Psoas muscle (tissue), 8 donors: ENCODE measurements at places on chromosomes 4 and X.

DNA sequence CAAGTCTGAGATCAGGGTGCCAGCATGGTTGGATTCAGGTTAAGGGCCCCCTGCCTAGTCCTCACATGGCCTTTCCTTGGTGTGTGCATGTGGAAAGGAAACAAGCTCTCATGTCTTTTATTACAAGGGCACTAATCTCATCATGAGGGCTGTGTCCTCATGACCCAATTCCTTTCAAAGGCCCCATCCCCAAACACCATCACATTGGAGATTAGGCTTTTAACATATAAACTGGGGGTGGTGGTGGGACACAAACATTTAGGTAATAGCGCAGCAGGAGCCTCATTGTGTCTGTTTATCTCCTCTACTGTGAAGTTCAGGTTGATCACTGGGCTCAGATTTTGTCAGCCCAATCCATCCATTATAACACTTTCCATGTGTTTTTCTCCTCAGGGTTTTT is 41.0 kb downstream of the BEX3 start:
- DNase-seq = no peak
- no peaks in the 10 kb centered on the region for H3K36me3 ChIP-seq
- no peaks in the 10 kb centered on the region for H3K4me1 ChIP-seq
- no peak overlapping the region for H3K4me3 ChIP-seq
- no peak overlapping the region for H3K27ac ChIP-seq

DNA sequence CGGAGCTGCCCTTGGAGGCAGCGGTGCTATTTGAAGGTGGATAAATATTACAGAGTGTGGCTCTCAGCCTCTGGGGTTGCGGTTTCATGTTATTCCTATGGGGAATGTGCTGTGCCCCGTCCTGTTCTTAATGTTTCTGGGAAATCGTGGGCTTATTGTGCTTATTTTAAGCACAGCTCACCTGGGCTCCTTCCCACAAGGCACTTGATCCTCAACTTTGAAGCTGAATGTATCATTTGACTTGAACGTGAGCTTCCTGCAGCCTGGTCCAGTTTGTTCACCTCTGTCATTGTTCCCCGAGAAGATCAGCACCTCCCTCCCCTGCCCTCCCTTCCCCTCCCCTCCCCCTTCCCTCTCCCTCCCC is 3.9 kb downstream of the SORCS2 start:
- no peak overlapping the region for H3K4me3 ChIP-seq
- no peak overlapping the region for H3K27ac ChIP-seq
- H3K27me3 ChIP-seq = no peaks in the 10 kb centered on the region
- H3K36me3 ChIP-seq = no peaks in the 10 kb centered on the region
- DNase-seq = no peak
- H3K4me1 ChIP-seq = peaks cover 7% of the 10 kb centered on the region

DNA sequence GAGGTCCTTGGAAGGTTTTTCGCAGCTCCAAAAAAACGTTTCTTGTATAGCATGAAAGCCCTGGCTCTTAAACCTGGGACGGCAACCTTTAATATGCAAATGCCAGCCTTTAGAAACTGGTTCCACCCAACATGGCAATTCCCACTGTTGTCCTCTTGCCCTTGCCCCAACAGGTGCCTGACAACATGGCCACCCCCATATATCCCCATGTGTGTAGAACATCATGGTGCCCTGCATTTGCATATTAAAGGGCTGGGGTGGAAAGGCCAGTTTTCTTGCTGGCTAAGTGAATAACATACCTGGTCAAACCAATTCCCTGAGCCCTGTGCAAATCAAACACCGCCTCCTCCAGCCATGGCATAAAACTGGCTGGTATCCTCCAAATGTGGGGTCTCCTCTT is 26.0 kb upstream of the GLRA3 start:
- no peak overlapping the region for H3K4me3 ChIP-seq
- no peaks in the 10 kb centered on the region for H3K27me3 ChIP-seq
- H3K27ac ChIP-seq = no peak overlapping the region
- no peak for DNase-seq
- no peaks in the 10 kb centered on the region for H3K4me1 ChIP-seq
- H3K36me3 ChIP-seq = no peaks in the 10 kb centered on the region

GRCh38 chr4:41281038-41281634 is 24.4 kb downstream of the UCHL1 start:
- H3K36me3 ChIP-seq = no peaks in the 10 kb centered on the region
- no peak overlapping the region for H3K27ac ChIP-seq
- no peak for DNase-seq
- no peaks in the 10 kb centered on the region for H3K27me3 ChIP-seq
- H3K4me3 ChIP-seq = peak overlapping the region; percentile 37

DNA sequence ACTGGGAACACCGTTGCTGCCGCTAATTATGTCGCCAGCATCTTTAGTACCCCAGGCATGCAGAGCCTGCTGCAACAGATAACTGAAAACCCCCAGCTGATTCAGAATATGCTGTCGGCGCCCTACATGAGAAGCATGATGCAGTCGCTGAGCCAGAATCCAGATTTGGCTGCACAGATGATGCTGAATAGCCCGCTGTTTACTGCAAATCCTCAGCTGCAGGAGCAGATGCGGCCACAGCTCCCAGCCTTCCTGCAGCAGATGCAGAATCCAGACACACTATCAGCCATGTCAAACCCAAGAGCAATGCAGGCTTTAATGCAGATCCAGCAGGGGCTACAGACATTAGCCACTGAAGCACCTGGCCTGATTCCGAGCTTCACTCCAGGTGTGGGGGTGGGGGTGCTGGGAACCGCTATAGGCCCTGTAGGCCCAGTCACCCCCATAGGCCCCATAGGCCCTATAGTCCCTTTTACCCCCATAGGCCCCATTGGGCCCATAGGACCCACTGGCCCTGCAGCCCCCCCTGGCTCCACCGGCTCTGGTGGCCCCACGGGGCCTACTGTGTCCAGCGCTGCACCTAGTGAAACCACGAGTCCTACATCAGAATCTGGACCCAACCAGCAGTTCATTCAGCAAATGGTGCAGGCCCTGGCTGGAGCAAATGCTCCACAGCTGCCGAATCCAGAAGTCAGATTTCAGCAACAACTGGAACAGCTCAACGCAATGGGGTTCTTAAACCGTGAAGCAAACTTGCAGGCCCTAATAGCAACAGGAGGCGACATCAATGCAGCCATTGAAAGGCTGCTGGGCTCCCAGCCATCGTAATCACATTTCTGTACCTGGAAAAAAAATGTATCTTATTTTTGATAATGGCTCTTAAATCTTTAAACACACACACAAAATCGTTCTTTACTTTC is 1.8 kb downstream of the UBQLN2 start:
- H3K27me3 ChIP-seq = no peaks in the 10 kb centered on the region
- H3K4me3 ChIP-seq = peak overlapping the region; percentile 76
- no peaks in the 10 kb centered on the region for H3K36me3 ChIP-seq
- peak overlapping the region; percentile 95 for H3K27ac ChIP-seq
- H3K4me1 ChIP-seq = peaks cover 21% of the 10 kb centered on the region
- no peak for DNase-seq

- no peaks in the 10 kb centered on the region for H3K27me3 ChIP-seq
- no peak overlapping the region for H3K27ac ChIP-seq
- DNase-seq = no peak
- no peaks in the 10 kb centered on the region for H3K4me1 ChIP-seq
- no peaks in the 10 kb centered on the region for H3K36me3 ChIP-seq
- H3K4me3 ChIP-seq = no peak overlapping the region
These were observed 19.8 kb downstream of the VCX3B start for GRCh38 chrX:8484360-8484949.

GRCh38 chrX:74579597-74580198 is 34.7 kb downstream of the RLIM start:
- no peaks in the 10 kb centered on the region for H3K27me3 ChIP-seq
- H3K27ac ChIP-seq = no peak overlapping the region
- H3K36me3 ChIP-seq = no peaks in the 10 kb centered on the region
- H3K4me3 ChIP-seq = no peak overlapping the region

GRCh38 chrX:41009850-41010846 is 75.1 kb upstream of the USP9X start:
- H3K27me3 ChIP-seq = no peaks in the 10 kb centered on the region
- peak; percentile 73 for DNase-seq
- peaks cover 6% of the 10 kb centered on the region for H3K4me1 ChIP-seq
- H3K27ac ChIP-seq = peak overlapping the region; percentile 83
- H3K36me3 ChIP-seq = no peaks in the 10 kb centered on the region
- peak overlapping the region; percentile 53 for H3K4me3 ChIP-seq

DNA sequence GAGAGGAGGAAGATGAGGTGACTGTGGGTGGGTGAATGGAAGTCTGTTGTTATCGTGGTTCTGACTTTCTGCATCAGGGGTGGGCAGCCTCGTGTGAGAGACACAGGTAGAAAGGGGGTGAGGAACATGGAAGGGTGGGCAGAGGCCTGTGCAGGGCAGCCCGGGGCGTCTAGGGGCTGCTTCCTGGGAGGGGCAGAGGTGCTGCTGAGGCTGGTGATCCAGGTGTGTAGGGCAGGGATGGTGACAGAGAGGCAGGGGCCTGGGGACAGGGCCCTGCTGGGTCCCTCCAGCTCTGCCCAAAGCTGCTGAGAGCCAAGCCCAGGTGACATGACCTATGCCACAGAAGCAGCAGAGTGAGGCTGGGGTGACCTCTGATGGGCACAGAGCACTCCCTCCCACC is 89.7 kb upstream of the C4orf50 start:
- no peaks in the 10 kb centered on the region for H3K36me3 ChIP-seq
- H3K27ac ChIP-seq = no peak overlapping the region
- H3K4me3 ChIP-seq = no peak overlapping the region

- H3K4me1 ChIP-seq = no peaks in the 10 kb centered on the region
- DNase-seq = no peak
- H3K4me3 ChIP-seq = no peak overlapping the region
- no peak overlapping the region for H3K27ac ChIP-seq
These were observed 3.6 kb upstream of the ASB11 start for GRCh38 chrX:15319075-15319474.

- no peaks in the 10 kb centered on the region for H3K36me3 ChIP-seq
- H3K4me3 ChIP-seq = no peak overlapping the region
- DNase-seq = no peak
- no peaks in the 10 kb centered on the region for H3K27me3 ChIP-seq
- H3K27ac ChIP-seq = no peak overlapping the region
- no peaks in the 10 kb centered on the region for H3K4me1 ChIP-seq
These were observed 28.6 kb upstream of the KIAA1210 start for GRCh38 chrX:119156241-119156640.

DNA sequence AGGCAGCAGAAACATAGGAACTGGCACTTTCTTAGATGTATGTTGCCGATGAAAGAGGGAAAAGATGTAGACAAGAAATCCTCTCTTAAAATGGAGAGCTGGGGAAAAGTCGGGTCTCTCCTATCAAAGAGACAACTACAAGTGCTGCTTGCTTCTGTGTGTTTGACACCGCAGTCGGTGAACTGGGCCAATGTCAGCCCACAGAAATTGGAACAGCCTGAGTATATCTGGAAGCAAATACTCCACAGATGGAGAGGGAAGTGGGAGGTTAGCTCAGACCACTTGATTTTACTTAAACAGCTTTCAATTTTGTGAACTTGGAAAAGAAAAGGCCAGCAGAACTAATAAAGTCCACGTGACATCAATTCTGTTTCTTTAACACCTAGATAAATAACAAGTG is 230.9 kb upstream of the FAT1 start:
- H3K27ac ChIP-seq = no peak overlapping the region
- no peaks in the 10 kb centered on the region for H3K27me3 ChIP-seq

- H3K27ac ChIP-seq = peak overlapping the region; percentile 5
- peak; percentile 55 for DNase-seq
- H3K36me3 ChIP-seq = no peaks in the 10 kb centered on the region
- peak overlapping the region; percentile 65 for H3K4me3 ChIP-seq
- peaks cover 5% of the 10 kb centered on the region for H3K4me1 ChIP-seq
These were observed 7.4 kb upstream of the TNIP2 start for GRCh38 chr4:2763511-2763967.

DNA sequence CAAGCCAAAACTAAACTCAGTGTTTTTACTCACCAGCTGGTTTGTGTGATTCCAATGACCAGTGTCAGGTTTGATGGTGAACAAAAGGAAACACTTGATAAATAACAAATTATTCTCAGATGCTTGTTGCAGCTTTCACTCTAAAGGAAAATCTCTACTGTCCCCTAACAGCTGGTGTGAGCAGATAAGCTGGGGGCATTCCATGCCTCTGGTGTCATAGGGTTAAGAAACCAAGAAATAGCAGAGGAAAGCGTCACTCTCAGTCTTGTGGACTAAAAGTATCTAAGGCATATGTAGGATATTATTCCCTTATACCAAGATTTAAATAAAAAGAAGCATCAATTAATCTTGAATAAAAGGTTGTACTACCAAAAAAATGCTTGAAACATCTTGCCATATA is 24.3 kb downstream of the TRPC5 start:
- H3K27ac ChIP-seq = no peak overlapping the region
- no peak for DNase-seq
- no peak overlapping the region for H3K4me3 ChIP-seq
- no peaks in the 10 kb centered on the region for H3K27me3 ChIP-seq
- no peaks in the 10 kb centered on the region for H3K36me3 ChIP-seq

GRCh38 chrX:69163936-69164741 is 1.1 kb downstream of the PJA1 start:
- no peak overlapping the region for H3K27ac ChIP-seq
- no peaks in the 10 kb centered on the region for H3K4me1 ChIP-seq
- peak overlapping the region; percentile 76 for H3K4me3 ChIP-seq
- DNase-seq = no peak
- H3K36me3 ChIP-seq = peaks cover 16% of the 10 kb centered on the region
- H3K27me3 ChIP-seq = no peaks in the 10 kb centered on the region

DNA sequence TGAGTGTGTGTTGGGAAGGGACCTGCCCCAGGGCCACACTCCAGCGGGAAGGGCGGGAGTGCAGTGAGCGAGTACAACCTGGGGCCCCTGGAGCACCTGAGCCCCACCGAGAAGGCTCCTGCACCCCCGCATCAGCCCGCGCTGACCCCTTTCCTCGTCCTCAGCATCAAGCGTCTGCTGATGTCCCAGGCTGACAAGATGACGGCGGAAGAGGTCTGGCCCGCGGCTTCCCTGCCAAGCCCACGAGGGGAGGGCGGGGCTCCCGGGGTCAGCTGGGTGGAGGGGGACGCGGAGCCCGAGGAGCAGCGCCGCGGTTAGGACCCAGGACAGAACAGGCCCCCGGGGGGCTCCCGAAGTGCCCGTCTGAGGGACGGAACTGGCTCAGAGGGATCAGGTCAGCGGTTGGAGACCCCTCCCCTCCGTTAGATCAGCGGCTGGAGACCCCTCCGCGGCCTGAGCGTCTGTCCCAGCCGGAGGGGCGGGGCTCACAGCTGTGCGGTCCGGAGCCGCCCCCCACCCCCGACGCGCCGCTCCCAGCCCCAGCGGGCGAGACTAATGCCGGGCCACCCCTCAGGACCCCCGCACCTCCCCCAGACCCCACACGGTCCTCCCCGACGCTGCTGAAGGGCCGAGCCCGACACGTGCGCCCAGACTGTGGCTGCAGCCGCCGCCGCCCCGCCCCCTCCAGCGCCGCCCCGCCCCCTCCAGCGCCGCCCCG is 6.7 kb downstream of the MYL5 start:
- peak; percentile 79 for DNase-seq
- no peak overlapping the region for H3K27ac ChIP-seq
- no peaks in the 10 kb centered on the region for H3K36me3 ChIP-seq
- peak overlapping the region; percentile 70 for H3K4me3 ChIP-seq
- H3K4me1 ChIP-seq = peaks cover 32% of the 10 kb centered on the region
- H3K27me3 ChIP-seq = no peaks in the 10 kb centered on the region

GRCh38 chr4:100420571-100420970 is 97.3 kb downstream of the EMCN start:
- peak overlapping the region; percentile 74 for H3K27ac ChIP-seq
- no peaks in the 10 kb centered on the region for H3K36me3 ChIP-seq
- H3K4me3 ChIP-seq = peak overlapping the region; percentile 60
- no peak for DNase-seq

- H3K36me3 ChIP-seq = no peaks in the 10 kb centered on the region
- peak overlapping the region; percentile 18 for H3K4me3 ChIP-seq
- no peak for DNase-seq
- H3K27ac ChIP-seq = peak overlapping the region; percentile 90
These were observed 141.4 kb downstream of the KLHL8 start for GRCh38 chr4:87078987-87079486.

GRCh38 chr4:8269535-8270417 is at the start of gene HTRA3:
Gene HTRA3, plus strand, starts transcription at chr4:8269754. Its CDS starts 215 bp downstream, at chr4:8269969.
- H3K27ac ChIP-seq = peak within 1 kb of the TSS; percentile 30
- peak within 1 kb of the TSS; percentile 66 for H3K4me3 ChIP-seq
- peaks cover 22% of the 10 kb centered on the region for H3K4me1 ChIP-seq
- no peaks in the 10 kb centered on the region for H3K27me3 ChIP-seq
- DNase-seq = peak; percentile 66
